ENCODE measurements at places on chromosomes 2 and 18. TPM values are rescaled to one million over a fixed set of nuclear protein-coding genes. Genes with fewer than 3 reads are reported as not detected.

Gene TPO
- total RNA-seq = 18.1 TPM

Gene TTC31
- 16.8 TPM for total RNA-seq

Gene BCL11A
- 0.28 TPM for total RNA-seq

Gene TBR1
- total RNA-seq = 1.2 TPM

Gene RTTN
- 11.9 TPM for total RNA-seq

Gene TMEM163
- 0.38 TPM for total RNA-seq

Gene ACMSD
- not detected for total RNA-seq

GRCh38 chr2:57906152-57906732, 140.4 kb upstream of the VRK2 start:
- DNase-seq = no peak

GRCh38 chr2:219177552-219178376, at the start of gene RETREG2:
RETREG2 (plus strand) TSS chr2:219178275; CDS start chr2:219178353, 78 bp downstream.
- peak; percentile 28 for DNase-seq

DNA sequence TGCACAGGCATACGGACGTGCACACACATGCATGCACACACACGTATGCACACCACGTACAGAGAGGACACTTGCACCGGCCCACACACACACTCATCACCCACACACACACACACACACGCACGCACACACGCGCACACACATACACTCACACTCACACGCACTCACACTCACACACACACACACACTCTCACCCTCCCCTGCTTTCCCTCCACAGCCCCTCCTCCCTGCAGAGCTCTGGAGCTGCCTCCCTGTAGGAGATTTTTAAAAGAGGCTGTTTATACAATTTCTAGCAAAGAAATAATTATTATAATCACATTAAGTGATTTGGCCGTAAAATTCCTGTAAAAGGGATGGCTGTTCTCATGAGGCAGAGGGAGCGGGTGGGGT, 36.5 kb upstream of the SNED1 start:
- no peak for DNase-seq

GRCh38 chr2:200444530-200444929, 65.3 kb downstream of the KCTD18 start:
- no peak for DNase-seq

DNA sequence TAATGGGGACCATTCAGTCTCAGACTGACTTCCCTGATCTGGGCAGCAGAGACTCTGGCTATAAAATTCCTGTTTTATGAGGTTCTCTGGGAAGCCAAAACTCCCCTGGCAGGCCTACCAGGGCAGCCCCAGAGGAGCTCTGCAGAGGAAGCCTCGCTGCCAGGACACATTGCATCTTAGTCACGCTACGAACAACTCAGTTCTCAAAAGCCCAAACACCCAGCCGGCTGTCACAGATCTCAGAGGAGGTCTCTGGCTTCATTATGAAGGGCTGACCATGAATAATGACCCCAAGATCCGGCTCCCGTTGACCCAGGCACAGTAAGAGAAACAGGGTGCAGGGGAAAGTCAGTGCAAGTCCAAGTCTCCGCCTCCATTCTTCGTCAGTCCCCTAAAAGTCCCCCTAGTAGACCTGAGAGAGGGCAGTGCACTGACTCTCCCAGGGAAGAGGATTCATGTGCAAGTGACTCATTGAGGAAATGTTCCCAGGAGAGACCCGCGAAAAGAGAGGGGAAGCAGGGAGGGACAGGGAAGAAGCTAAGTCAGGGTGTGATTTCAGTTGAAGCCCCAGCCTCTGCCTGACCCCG, 212.3 kb downstream of the CYP26B1 start:
- no peak for DNase-seq

DNA sequence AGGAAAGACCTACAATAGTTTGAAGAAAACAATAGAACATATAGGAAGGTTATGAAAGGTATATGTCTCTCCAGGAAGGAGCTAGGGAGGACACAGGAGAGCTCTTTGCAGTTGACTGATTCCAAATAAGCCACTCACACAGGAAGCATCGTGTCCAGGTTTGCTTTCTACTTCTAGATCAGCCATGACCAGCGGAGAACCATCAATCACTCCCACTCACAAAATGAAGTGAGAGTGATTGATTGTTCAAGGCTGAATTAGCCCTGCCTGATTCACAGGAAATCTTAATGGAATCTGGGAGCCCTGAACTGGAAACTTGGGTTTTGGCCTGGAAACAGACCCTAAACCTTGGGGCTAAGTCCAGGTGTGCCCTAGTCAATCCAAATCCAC, 1292.2 kb upstream of the ZEB2 start:
- no peak for DNase-seq

- no peak for DNase-seq
Measured at GRCh38 chr2:11097038-11097720, 58.1 kb upstream of the SLC66A3 start.

GRCh38 chr18:36527051-36527450, 229.5 kb downstream of the FHOD3 start:
- no peak for DNase-seq

GRCh38 chr2:230840301-230840700, 24.4 kb upstream of the ITM2C start:
- DNase-seq = no peak

GRCh38 chr2:231258701-231259100, 60.3 kb downstream of the ARMC9 start:
- no peak for DNase-seq

- DNase-seq = no peak
Measured at GRCh38 chr2:174217869-174218268, 30.5 kb downstream of the OLA1 start.

GRCh38 chr18:74623047-74623816, 25.6 kb downstream of the ZNF407 start:
- no peak for DNase-seq

DNA sequence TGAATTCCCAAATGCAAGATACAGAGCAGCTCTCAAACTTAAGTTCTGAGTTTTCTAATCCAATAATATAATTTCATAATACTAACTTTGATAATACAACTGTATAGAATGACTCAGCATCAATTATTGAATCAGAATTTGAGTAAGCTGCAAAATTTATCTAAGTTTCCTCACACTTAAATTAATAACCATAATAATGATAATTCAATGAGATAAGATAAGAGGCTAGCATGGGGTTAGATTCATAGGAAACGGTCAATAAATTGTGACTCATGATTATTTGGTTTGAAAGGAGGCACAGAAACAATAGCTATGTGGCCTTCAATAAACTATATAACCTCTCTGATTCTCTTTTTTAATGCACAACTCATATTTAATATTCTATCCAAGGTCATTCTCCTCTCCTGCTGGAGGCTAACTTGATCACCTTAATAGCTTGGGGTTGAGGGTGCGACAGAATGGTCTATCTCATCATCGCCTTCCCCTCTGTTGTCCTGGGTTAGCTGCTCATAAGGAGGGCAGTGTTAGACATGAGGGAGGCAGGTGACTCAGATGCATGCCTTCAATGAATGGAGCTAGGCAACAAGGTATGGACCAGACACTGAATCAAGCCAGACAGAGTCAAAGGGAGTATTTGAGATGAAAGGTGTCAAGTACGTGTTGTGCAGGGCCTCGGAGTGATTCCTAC, 36.2 kb upstream of the BMP10 start:
- no peak for DNase-seq

DNA sequence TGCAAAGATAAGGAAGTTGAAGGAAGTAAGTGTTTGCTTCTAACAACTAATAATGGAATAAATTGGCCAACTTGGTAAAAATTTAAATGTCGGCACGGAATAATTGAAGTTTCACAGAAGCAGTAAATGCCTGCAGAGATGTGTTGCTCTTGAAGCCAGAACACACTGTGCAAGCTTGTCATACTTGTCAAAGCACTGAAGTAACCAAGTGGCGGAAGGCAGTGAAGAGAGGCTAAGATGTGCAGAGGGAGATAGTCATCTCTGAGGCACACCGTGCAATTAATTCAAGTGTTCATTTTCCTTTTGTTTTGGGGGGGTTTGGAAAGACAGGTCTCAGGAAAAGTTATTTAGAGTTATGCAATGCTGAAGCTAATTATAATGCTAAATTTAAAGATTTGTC, 5.2 kb downstream of the DCDC2C start:
- DNase-seq = no peak

DNA sequence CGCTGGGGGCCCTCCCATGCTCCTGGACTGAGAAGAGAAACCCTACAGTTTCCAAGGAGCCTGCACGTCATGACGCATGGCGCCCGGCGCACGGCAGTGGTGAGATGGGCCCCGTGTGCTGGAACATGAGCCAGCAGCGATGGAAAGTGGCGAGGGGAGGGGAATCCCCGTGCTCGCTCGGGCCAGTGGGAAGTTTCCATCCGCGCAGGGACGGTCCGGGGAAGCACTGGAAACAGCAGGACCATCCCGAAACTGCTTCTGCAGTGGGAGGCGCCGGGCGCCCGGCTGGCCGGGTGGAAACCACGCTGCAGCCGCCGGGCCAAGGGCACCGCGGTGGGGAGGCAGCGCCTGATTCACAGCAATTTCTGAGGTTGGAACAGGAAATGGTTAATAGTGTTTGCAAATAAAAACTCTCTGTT, 4.9 kb upstream of the PDCD1 start:
- no peak for DNase-seq
